ENCODE measurements at places on chromosomes 7 and 10. TPM values are rescaled to one million over a fixed set of nuclear protein-coding genes. Genes with fewer than 3 reads are reported as not detected.

Gene PTPN20
- total RNA-seq = 1.4 TPM

Gene ADRA2A
- 35.0 TPM for total RNA-seq

Gene OPALIN
- not detected for total RNA-seq

Gene ANKRD2
- not detected for total RNA-seq

Gene COL13A1
- total RNA-seq = 8.6 TPM

Gene AKR1C8
- total RNA-seq = 0.23 TPM

Gene PBLD
- 1.7 TPM for total RNA-seq

Gene MCM10
- total RNA-seq = 4.2 TPM

Gene ANKRD1
- total RNA-seq = 0.13 TPM

Gene MAPK8
- total RNA-seq = 61.4 TPM

Gene TACC2
- total RNA-seq = 13.9 TPM

Gene ZNF488
- total RNA-seq = 0.09 TPM

Gene PKD2L1
- 3.8 TPM for total RNA-seq

Gene CARD11
- 72.6 TPM for total RNA-seq

Gene AGFG2
- 28.2 TPM for total RNA-seq

Gene BET1
- 24.5 TPM for total RNA-seq

Gene MBL2
- 0.13 TPM for total RNA-seq

Gene SMKR1
- total RNA-seq = not detected

Gene ASB4
- not detected for total RNA-seq

Gene TSPAN15
- 53.0 TPM for total RNA-seq

Gene CLCN1
- total RNA-seq = not detected

Gene RBAK
- 12.3 TPM for total RNA-seq

Gene TAS2R5
- 2.9 TPM for total RNA-seq

Gene ERVW-1
- total RNA-seq = not detected

Gene SPDYE11
- total RNA-seq = not detected

Gene EBF3
- not detected for total RNA-seq

Gene GALNT17
- total RNA-seq = 4.7 TPM

Gene AOC1
- 0.79 TPM for total RNA-seq

Gene BPGM
- 12.0 TPM for total RNA-seq

Gene ADCY1
- total RNA-seq = 5.4 TPM

Gene CALHM2
- 79.9 TPM for total RNA-seq

Gene UTF1
- total RNA-seq = not detected

Gene GPR15LG
- total RNA-seq = not detected

Gene LRIT1
- not detected for total RNA-seq

Gene OR6V1
- not detected for total RNA-seq

Gene HTRA1
- 26.4 TPM for total RNA-seq

Gene ANKRD61
- total RNA-seq = 0.37 TPM

Gene RAPGEF5
- 160 TPM for total RNA-seq

Gene GRID2IP
- 0.32 TPM for total RNA-seq

Gene TCTN3
- 25.0 TPM for total RNA-seq

Gene COL28A1
- 0.20 TPM for total RNA-seq

Gene OLAH
- total RNA-seq = 3.5 TPM

Gene PTN
- 5.2 TPM for total RNA-seq

Gene EGR2
- total RNA-seq = 2.7 TPM

Gene PWWP2B
- total RNA-seq = 40.8 TPM

Gene STARD3NL
- total RNA-seq = 29.8 TPM

Gene FAM25C
- total RNA-seq = not detected

Gene EVX1
- total RNA-seq = not detected

Gene SLC25A28
- total RNA-seq = 58.6 TPM
